ENCODE measurements at places on chromosomes 5 and 9.

DNA sequence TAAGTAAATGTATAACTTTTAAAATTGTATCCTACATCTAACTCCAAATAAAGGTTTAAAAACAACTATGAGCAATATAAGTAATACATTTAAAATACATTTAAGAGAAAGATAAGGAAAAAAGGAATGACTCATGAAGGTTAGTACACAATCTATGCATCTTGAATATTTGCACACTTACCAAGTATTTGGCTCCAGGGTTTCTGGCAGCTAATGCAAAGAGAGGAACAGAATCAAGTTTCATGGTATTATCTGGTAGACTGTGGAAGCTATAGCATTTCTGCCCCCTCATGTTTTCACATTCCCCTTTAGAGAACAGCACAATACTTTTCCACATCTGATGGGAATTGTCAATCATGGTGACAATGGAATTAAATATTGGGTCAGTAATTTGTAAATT, 132.1 kb downstream of the COX7C start:
- H3K27ac ChIP-seq: no peak overlapping the region
- H3K4me3 ChIP-seq: no peak overlapping the region
- H3K4me1 ChIP-seq: no peaks in the 10 kb centered on the region
- no peaks in the 10 kb centered on the region for H3K27me3 ChIP-seq
- no peak for DNase-seq

- no peaks in the 10 kb centered on the region for H3K4me1 ChIP-seq
- H3K4me3 ChIP-seq: no peak overlapping the region
- H3K36me3 ChIP-seq: no peaks in the 10 kb centered on the region
Measured at GRCh38 chr5:32760091-32760509, 49.0 kb downstream of the NPR3 start.

- H3K27me3 ChIP-seq: peaks cover 10% of the 10 kb centered on the region
- H3K36me3 ChIP-seq: no peaks in the 10 kb centered on the region
- H3K27ac ChIP-seq: peak overlapping the region; percentile 79
- H3K4me1 ChIP-seq: peaks cover 29% of the 10 kb centered on the region
Measured at GRCh38 chr9:99259231-99259918, 37.3 kb downstream of the SEC61B start.

- peak overlapping the region; percentile 61 for H3K27ac ChIP-seq
- H3K4me1 ChIP-seq: peaks cover 34% of the 10 kb centered on the region
- H3K27me3 ChIP-seq: no peaks in the 10 kb centered on the region
- peaks cover 5% of the 10 kb centered on the region for H3K36me3 ChIP-seq
Measured at GRCh38 chr9:136105398-136106135, 10.5 kb upstream of the NACC2 start.

DNA sequence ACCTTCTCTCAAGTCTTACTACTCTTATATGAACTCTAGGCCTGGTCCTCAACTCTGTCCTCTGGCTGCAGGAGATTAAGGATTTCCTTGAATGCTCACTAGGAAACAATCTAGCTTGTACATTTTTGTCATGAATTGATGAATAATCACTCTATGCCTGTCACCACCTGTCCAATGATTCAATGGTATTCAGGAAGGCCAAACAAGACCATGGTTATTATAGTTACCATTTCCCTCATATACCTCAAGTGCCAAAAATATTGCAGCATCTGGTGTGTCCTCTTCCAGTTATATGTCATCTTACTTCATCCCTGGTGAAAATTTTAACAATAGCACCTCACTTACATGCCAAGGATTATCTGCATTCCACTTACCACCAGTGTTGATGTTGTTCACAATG, 179.0 kb upstream of the MOCS2 start:
- H3K4me1 ChIP-seq: no peaks in the 10 kb centered on the region
- H3K36me3 ChIP-seq: no peaks in the 10 kb centered on the region
- no peak for DNase-seq

GRCh38 chr5:101995585-101995984, 300.5 kb downstream of the SLCO4C1 start:
- no peaks in the 10 kb centered on the region for H3K4me1 ChIP-seq
- no peak overlapping the region for H3K4me3 ChIP-seq
- H3K27me3 ChIP-seq: no peaks in the 10 kb centered on the region

- no peaks in the 10 kb centered on the region for H3K27me3 ChIP-seq
- H3K27ac ChIP-seq: no peak overlapping the region
- H3K4me1 ChIP-seq: peaks cover 61% of the 10 kb centered on the region
- no peak overlapping the region for H3K4me3 ChIP-seq
- peaks cover 7% of the 10 kb centered on the region for H3K36me3 ChIP-seq
- no peak for DNase-seq
Measured at GRCh38 chr9:20506099-20506900, 116.0 kb downstream of the MLLT3 start.

GRCh38 chr9:133580419-133580738, 28.8 kb downstream of the FAM163B start:
- no peak for DNase-seq

- no peaks in the 10 kb centered on the region for H3K4me1 ChIP-seq
- no peak for DNase-seq
- H3K27me3 ChIP-seq: peaks cover 2% of the 10 kb centered on the region
- H3K27ac ChIP-seq: no peak overlapping the region
- H3K36me3 ChIP-seq: no peaks in the 10 kb centered on the region
- H3K4me3 ChIP-seq: no peak overlapping the region
Measured at GRCh38 chr9:14887149-14887548, 23.1 kb downstream of the FREM1 start.

DNA sequence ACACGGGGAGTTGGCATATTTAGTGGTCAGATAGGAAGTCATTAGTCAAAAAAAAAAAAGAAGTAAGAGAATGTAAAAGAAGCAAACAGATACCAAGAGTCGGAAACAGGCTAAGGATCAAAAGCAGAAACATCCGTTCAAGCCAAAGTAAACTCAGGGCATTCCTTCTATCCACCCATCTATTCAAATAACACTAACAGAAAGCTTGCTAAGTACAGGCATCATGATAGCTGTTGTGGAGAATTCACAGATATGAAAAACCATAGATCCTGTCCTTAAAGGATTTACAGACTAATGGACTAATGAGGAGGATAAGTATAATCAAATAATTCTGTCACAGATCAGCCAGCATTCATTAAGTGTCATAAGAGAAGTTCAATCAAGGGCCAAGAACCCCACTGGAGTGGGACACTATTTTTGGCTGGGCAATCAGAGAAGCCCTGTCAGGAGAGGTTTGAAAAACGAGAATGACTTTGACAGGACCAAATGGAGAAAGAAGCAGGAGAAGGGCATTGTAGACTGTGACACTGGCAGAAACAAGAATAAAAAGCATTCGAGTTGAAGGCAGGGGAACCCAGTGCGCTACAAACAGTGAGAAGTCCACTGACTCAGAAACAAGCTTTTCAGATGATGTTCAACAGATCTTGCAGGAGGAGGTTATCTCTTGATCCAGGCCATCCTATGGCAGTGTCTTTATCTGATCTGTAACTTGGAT, 154.2 kb upstream of the TSLP start:
- H3K27ac ChIP-seq: no peak overlapping the region
- no peaks in the 10 kb centered on the region for H3K4me1 ChIP-seq
- H3K27me3 ChIP-seq: peaks cover 10% of the 10 kb centered on the region
- no peak for DNase-seq
- H3K4me3 ChIP-seq: no peak overlapping the region
- no peaks in the 10 kb centered on the region for H3K36me3 ChIP-seq

- H3K4me1 ChIP-seq: no peaks in the 10 kb centered on the region
- no peak overlapping the region for H3K27ac ChIP-seq
- no peak overlapping the region for H3K4me3 ChIP-seq
- H3K36me3 ChIP-seq: no peaks in the 10 kb centered on the region
Measured at GRCh38 chr9:116555556-116556155, 131.4 kb upstream of the TRIM32 start.

Data from activated CD8-positive, alpha-beta T cell treated with anti-CD3 and anti-CD28 coated beads for 36 hours (primary cell).